ENCODE measurements at places on chromosomes 1 and 21. TPM values are rescaled to one million over a fixed set of nuclear protein-coding genes. Genes with fewer than 3 reads are reported as not detected.

DNA sequence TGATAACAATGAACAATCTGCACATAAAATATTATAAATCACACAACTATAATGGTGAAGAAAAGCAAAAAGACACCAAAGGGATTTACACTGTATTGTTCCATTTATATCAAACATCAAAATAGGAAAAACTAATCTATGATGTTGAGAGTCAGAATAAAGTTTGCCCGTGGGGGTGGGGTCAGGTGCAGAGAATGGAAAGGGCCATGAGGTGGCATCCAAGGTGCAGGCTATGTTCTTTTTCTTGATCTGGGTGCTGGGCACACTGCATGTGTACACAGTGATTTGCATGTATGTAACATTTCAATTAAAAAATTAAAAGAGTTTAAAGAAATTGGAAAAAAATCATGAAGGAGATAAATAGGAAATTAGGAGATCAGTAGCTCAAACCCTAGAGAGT lies 127.3 kb downstream of the DSCAM start:
- DNase-seq = no peak

- no peak for DNase-seq
Measured at GRCh38 chr1:59755069-59755685, 59.6 kb upstream of the HOOK1 start.

GRCh38 chr1:221840511-221841243 lies 98.8 kb upstream of the DUSP10 start:
- no peak for DNase-seq

DNA sequence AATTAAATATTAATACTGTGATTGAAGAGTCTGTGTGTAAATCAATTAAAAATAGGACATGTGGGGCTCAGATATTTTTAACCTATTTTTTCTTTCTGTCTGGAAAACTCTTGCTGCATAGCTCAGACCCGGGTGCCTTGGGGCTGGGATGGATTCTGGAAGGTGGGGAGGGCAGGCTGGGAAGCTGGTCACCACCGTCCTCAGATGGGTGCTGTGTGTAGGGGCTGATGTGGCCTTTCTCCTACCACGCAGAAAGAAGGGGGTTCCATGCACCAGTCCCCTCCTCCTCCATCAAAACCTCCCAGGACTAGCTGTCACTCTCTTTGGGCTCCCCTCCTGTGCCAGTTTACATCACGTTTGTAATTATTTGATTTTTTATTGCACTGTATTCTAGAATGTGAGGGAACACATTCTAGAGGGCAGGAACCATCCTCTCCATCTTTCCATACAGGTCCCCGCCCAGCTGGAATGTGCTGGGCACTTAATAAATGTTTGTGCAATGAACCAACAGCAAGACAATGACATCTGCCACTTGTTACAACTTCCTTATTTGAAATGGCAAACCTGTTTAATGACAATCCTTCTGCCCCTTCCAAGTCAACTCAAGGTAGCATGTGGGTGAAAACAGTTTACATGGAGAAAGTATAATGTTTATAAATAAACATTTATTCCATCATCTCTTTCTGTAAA lies 104.3 kb downstream of the EDEM3 start:
- no peak for DNase-seq

- DNase-seq = peak; percentile 2
Measured at GRCh38 chr1:192609110-192610079, 26.6 kb upstream of the RGS13 start.

- no peak for DNase-seq
Measured at GRCh38 chr21:40569357-40569756, 277.6 kb downstream of the DSCAM start.

DNA sequence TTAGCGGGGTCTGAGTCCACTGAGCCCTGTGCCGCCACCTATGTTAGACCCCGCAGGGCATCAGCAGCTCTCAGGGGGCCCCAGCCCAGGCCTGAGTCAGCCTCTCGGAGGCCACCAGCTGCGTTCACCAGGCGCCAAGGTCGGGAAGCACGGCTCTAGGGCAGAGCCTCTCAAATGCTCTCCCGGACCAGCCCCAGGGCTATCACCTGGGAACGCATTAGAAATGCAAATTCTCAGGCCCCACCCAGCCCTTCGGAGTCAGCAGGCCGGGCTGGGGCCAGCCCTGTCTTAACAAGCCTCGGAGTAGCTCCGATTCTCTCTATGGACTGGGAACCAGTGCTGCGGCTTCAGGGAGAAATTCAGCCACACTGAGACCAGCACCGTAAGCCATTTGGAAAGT lies 37.2 kb upstream of the TSPEAR start:
- DNase-seq = no peak

- DNase-seq = no peak
Measured at GRCh38 chr1:46621930-46622329, 5.3 kb upstream of the MOB3C start.

ZNF683 gene
- not detected for total RNA-seq

BARHL2 gene
- not detected for total RNA-seq

AGMAT gene
- total RNA-seq = 0.84 TPM

CFAP74 gene
- 0.20 TPM for total RNA-seq

ZNF593OS gene
- not detected for total RNA-seq

COPA gene
- total RNA-seq = 206 TPM

CFHR2 gene
- total RNA-seq = not detected
